Panc1 (cell line): ENCODE measurements at places on chromosomes 3 and 15.

DNA sequence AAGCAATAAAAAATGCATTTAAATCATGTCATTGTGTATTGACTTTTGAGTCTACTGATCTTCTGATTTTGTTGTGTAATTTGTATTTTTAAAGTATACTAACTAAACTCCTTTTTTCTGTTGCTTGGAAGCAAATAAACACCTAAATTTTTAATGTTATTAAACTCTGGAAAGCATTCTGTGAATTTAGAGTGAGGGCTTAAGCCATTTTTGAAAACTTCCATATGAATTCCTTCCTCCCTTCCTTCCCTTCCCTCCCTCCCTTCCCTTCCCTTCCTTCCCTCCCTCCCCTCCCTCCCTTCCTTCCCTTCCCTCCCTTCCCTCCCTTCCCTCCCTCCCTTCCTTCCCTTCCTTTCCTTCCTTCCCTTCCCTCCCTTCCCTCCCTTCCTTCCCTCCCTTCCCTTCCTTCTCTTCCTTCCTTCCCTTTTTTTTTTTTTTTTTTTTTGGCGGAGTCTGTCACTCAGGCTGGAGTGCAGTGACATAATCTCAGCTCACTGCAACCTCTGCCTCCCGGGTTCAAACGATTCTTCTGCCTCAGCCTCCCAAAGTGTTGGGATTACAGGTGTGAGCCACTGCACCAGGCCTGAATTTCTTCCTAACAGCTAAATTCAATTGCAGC lies 56.6 kb upstream of the SENP5 start:
- DNase-seq: no peak

DNA sequence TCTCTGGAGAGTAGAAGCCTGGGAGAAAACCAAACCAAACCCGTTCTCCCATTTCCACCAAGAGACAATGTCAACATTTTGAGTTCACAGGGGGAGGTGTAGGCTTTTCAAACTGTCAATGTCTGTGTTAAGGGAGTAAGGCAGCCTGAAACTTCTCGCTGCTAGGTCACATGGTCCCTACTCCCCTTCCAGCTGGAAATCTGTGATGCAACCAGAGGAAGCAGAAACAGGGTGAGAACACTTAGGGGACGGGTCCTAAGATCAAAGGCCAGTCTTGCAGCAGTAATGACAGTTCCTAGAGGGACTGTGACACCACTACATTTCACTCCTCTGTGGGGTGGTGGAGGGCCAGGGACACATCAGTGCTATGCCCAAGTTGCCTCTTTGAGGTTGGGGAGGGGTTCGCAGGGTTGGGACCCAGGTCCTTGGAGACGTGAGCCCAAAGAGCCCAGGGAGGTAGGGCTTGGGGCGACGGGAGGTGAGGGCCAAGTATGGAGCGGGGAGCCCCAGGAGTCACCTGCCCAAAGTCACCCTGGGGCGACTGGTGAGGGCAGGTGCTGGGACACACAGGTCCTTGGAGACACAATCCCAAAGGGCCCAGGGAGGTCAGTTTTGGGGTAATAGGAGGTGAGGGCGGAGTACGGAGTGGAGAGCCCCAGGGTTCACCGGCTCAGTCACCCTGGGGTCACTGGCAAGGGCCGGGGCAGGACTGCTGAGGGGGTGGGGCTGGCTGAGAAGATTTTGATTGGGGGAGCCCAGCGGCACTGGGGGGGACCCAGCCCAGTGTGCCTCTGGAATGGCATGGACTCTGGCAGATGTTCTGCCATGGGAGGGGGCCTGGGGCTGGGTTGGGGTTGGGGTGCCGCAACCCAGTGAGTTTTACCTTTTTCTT lies 582 bp downstream of the GOLGA6L2 start:
- no peak for DNase-seq

DNA sequence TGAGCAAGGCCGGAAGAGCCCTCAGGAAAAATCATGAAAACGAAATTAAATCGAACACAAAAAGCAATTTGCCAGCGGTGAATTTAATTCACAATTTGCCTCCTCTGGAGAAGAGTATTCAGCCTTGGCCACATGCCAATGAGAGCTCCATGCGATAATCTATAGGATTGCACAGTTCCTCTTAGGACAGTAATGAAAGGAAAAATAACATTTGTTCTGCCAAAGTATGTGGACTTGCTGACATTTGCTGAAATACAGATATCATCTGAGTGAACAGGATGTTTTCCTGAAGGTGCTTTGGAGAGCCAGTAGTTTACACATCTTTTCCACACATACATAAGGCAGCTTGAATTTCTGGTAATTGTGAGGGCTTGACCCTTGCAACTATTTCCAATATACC lies 188.6 kb upstream of the PDZRN3 start:
- no peak for DNase-seq

- DNase-seq: no peak
Observed at GRCh38 chr15:74776821-74777768, 4.8 kb upstream of the CSK start.

GRCh38 chr3:4284865-4285264 lies 18.3 kb upstream of the SETMAR start:
- no peak for DNase-seq

GRCh38 chr3:141312354-141313092 lies 55.8 kb upstream of the ZBTB38 start:
- no peak for DNase-seq

- no peak for DNase-seq
Observed at GRCh38 chr15:71323584-71323983, 208.3 kb downstream of the THSD4 start.

DNA sequence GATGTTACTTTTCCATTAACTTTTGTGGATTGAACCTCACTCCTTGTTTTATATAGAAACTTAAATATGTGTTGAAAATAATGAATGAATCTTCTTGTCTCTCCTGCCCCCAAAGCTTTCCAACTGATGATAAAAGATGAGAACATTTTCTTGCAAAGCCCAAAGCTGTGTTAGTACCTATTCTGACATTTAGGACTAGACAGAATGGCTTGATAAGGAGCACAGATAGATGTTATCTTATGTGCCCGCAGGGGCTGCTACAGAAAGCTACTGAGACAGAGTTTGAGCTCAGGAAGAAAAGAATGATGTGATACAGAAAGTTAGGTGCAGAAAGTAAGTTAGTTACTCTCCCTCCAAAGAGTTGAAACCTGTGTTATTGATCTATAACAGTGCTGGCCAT lies 109.4 kb upstream of the ATP11B start:
- DNase-seq: no peak

DNA sequence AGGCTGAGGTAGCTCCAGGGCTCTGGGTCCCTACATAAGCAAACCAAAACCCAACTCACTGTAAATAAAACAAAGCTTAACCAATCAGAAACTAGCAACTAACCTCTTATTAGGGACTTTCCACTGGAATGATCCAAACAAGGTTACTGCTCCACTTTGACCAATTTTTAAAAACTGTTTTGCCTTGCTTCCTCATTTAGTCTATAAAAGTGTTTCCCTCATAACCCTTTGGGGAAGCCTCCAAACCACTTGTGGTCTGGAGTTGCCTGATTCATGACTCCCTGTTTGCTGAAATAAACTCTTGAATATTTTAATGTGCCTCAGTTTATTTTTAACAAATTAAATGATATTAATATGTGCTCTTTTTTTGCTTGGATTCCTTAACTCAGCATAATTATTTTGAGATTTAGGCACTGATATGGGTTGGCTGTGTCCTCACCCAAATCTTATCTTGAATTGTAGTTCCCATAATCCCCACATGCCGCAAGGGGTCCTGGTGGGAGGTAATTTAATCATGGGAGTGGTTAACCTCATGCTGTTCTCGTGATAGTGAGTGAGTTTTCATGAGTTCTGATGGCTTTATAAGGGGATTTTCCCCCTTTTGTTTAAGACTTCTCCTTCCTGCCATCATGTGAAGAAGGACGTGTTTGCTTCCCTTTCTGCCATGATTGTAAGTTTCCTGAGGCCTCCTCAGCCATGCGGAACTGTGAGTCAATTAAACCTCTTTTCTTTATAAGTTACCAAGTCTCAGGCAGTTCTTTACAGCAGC lies 90.6 kb downstream of the CD200R1L start:
- DNase-seq: no peak

DNA sequence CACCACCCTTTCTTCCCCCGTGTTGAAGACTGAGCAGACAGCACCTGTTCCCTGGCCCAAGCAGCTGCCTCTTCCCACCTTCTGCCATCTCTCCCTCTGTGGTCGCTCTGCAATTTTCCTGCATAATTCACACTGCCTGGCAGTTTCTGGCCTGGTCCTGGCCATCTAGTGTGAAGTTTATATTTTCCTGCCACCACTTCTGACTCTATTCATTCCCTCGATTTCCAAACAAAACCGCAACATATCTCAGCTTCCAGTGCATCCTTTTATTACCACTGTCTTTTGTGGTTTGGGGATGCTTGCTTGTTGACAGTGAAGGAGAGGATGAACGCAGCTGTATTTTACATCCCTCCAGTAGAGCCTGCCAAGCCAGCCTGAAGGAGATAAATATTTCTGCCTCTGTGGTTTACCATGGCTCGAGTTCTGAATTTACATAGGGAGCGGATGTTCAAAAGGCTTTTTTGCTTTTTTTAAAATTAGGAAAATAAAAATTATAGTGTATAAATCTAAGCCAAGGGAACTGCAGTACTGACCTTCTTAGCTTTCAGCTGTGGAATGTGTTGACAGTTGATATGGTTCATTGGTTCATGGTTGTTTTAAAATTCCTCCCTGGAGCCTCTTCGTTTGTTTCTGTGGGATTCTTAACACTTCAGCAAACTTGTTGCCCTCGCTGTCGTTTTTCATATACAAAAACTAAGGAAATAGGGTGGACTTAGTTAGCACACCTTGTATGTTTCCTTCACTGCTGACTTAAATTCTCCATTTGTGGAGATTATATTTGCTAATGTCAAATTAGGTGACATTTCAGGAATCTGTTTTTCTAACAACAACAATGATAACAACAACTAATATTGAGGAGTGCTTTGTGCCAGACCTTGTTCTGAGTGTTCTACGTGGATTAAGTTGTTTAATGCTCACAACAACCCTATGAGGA lies 250.5 kb downstream of the ADAMTSL3 start:
- no peak for DNase-seq

GRCh38 chr3:6571448-6571847 lies 289.5 kb upstream of the GRM7 start:
- no peak for DNase-seq

DNA sequence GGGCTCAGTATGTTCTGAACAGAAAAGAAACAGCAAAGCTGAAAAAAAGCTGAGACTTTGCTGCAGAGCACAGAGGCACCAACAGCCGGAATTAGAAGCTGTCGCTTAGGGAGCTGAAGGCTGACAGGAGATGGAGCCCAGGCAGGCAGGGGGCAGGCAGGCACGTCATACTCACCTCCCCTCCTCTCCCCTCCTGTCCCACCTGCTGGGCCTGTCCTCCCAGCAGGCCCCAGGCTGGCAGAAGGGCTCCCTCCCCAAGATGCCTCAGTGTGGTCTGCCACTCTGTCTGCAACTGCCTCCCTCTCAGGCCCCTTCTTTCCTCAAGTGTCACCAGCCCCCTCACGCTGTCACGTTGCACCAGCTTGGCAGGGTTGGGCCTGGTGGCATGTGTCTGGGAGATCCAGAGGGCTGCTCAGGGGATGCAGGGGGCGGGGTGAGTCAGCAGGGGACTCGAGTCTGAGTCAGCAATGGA lies 3.2 kb upstream of the ANKRD63 start:
- DNase-seq: no peak

DNA sequence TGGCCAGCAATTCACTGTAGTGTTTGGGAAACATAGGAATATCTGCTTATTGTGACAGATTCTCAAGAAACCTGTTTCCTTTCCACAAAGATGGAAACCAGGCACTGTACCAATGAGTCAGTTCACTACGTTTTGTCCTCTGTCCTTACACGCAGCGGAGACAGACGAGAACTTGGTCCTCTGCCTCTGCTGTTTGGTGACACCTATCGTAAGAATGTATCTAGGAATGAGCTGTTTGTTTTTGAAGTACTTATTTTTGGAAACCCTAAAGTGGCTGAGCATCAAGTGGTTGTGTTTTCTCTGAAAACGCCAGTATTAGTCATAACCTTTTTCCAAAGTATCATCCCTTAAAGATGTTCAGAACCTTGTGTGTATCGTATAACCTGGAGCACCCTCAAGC lies 93.0 kb downstream of the PGPEP1L start:
- DNase-seq: no peak

- no peak for DNase-seq
Observed at GRCh38 chr3:13067778-13068177, 5.5 kb downstream of the IQSEC1 start.

DNA sequence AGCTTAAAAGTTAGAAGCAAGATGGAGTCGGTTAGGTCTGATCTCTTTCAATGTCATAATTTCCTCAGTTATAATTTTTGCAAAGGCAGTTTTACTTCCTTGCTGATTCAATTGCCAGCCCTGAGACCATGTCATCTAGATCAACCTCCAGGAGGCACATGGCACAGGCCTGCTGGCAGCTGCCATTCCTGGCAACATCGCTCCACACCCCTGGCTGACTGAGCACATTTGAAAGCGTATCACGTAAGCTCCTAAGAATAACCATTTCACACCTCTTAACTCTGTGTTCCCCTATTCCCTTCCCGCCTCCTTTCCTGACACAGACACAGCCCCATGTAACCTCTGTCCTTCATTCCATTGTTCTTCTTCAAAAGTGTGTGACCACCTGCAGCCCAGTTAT lies 313.9 kb upstream of the CTNNB1 start:
- no peak for DNase-seq

GRCh38 chr3:157718800-157719199 lies 215.6 kb upstream of the VEPH1 start:
- no peak for DNase-seq

GRCh38 chr3:128973988-128974564 lies 19.8 kb downstream of the CFAP92 start:
- DNase-seq: no peak

GRCh38 chr3:14222900-14223594 lies 44.4 kb downstream of the LSM3 start:
- DNase-seq: no peak

- no peak for DNase-seq
Observed at GRCh38 chr3:9111417-9111816, 138.0 kb downstream of the SRGAP3 start.

GRCh38 chr15:40277471-40277870 lies 5.4 kb downstream of the ANKRD63 start:
- DNase-seq: no peak

GRCh38 chr3:119542168-119542767 lies 17.1 kb downstream of the CD80 start:
- DNase-seq: no peak

DNA sequence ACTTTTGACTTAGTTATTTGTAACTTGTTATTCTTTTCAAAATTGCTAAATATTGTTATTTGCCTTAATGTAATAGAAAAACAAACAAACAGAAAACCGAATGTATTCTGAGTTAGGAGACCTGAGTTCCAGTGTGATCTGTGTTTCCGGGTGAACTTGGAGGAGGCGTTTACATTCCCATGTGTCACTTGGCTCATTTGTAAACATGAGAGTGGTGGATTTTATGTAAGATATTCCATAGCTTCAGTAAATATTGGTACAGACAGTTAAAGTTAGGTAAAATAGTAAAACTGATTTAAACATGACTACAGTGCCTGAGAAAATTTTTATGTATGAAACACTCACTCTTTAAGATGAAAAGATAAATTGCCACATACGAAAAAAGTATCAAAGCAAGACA lies 287.3 kb upstream of the POU1F1 start:
- DNase-seq: no peak
